ENCODE measurements at places on chromosomes 5 and 9.
A peak's percentile ranks its signal among the peaks of the same experiment; 100 is the strongest.

DNA sequence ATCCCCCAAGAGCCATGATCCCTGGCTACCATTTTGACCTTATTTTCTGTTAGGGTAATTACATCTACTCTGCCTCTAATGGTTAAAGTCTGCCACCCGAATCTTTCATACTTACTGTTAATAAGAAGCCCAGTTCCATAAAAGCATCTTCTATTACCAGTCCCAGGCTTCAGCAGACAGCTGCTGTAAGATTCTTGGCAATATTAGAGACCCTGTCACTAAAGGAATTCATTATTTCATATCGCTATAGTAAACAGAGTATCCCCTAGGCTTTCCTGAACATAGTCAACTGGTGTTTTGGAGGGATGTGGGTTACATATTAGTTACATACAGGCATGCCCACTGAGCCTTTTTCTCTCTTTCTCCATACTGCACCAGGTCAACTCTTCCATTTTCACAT, 608.7 kb upstream of the SEMA6A start:
- no peak for DNase-seq

GRCh38 chr5:180915924-180916323, 17.0 kb downstream of the BTNL8 start:
- DNase-seq, result no peak

DNA sequence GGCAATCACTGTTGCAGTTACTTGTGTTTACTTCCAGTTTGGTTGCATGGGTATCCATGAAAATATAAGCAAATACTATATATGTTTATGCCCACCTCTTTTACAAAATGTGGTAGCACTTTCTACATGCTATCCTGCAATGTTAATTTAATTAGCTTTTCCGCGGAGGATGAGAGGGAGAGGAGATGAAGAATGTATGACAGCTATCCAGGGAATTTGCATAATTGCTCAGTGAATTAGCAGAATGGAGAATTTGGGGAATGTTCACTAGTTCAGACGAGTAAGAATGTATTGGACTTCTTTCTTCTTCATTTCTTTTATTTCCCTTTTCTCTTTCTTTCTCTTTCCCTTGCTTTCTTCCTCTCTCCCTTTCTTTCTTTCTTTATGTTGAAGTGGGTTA, 140.7 kb upstream of the SLC28A3 start:
- DNase-seq, result no peak

DNA sequence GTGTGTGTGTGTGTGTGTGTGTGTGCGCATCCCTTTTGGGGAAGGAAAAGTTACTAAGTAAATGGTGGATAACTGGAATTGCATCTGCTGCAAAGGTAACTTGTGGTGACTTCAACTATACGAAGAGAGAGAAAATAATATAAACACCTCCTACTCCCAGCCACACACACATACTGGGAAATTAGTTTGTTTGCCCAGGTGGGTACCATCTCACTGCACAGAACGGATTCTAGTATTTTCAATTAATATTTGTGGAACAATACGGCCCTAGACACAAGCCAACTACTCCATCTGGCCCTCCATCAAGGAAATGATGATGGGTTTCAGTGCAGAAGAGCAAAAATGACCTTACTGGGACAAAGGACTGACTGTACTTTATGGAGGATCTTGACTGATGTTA, 32.2 kb upstream of the TXN start:
- no peak for DNase-seq

GRCh38 chr9:77435688-77436087, 212.4 kb downstream of the GNA14 start:
- no peak for DNase-seq

DNA sequence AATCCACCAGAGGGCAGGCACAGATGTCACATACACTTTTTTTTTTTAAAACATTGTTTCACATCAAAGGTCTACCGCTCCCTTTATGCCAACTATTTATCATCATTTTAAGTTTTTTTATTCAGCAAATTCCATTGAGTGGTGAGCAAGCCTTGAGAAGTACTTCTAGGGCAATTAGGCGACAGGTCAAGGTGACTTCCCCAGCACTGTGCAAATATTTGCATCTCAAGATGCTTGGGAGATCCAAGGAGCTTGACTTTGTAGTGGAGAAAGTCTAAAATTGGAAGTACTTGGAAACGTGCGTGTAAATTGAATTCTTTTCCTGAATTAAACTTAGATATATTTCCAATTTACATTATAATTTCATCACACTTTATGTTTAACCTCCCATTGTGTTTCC, 211.1 kb downstream of the ICE1 start:
- DNase-seq, result no peak

DNA sequence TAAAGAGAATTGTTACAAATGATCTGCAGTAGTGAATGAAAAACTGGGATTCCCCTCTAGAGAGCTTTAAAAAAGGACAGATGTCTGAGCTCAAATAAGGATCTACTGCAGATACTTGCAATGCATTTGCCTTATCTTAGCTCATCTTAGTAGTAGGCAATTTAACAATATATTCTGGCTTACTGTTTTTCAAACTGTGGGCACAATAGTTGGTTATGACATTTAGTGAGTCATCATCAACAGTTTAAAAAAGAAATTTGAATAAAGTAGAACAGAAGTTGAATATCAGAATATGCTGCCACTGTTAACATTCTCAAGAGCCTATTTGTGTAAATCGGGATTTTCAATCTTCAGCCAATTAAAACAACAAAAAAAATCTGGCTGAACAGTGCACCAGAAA, 6.7 kb upstream of the CAST start:
- DNase-seq, result no peak

DNA sequence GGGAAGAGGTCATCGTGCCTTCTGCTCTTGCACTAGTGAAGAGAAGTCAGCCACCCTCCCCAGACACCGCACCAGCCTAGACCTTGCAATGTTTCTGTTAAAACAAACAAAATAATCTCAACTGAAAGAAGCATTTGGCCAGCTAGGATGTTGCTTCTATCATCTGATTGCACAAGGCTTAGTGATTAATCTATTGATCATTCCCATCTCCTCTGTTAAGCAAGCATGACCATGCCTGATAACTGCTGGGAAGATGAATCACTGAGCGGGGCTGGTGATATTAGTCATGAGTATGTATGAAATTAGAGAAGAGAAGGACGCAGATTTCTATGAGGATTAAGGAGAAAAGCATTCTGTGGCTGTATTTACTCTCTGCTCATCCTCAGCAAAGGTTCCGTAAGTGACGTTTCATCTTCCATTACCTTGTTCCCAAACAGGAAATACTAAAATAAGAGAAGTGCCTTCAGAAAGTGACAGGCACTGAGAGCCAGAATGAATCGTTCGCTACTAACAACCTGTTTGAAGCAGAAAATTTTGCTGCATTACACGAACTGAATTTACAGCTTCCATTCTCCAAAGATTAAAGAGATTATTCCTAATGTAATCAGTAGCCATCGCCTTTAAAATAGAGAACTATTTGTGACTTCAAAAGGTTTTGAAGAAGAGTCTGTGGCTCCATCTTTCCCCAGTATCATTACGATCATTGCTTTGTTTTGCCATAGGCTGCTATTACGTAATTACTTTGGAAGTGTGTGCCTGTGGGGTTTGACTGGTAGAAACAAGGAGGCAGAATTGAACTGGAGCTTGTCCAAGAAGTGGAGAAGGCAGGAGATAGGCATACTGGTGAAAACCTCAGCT, 219.1 kb downstream of the MED10 start:
- peak; percentile 60 for DNase-seq

DNA sequence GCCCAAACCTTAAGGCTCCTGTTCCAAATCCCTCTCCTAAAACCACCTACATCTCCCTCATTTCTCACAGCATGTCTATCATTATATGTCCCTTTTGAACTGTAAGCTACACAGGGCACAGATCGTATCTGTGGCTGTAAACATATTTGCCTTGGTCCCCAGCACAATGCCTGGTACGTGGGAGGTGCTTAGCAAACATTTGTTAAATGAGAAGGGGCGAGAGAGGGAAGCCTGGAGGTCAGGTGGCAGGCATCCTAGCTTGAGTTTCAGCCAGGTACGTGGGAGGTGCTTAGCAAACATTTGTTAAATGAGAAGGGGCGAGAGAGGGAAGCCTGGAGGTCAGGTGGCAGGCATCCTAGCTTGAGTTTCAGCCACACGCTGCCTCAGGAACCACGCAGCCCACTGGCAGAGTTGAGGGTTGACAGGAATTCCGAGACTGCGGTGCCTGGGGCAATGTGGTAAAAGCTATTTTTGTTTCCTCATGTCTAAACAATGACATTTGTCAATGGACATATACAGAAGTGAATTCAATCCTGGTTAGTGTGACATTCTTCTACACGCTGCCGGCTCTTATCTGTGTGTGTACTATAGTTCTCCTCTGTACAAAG, 113.6 kb downstream of the EFNA5 start:
- no peak for DNase-seq

DNA sequence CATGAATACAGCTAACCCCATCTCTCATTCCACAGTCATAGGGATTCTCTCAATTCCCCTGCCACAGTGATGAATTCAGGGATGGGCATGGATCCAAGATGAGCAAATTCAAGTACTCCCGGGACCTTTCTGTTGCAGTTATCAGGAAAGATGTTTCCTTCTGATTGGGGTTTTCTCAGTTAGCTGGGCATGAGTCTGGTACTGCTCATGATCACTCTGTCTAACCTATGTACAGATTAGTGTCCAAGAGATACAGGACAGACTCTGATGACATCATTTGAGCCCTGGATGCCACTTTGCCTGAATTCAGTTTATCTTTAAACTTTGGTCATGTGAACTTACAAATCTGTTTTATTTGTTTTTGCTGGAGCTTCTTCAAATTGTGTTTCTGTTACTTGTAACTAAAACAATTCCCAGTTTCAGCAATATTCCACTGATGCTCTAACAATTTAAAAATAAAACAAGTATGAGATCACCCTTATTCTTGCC, 257.7 kb upstream of the KLF9 start:
- DNase-seq, result peak; percentile 28

DNA sequence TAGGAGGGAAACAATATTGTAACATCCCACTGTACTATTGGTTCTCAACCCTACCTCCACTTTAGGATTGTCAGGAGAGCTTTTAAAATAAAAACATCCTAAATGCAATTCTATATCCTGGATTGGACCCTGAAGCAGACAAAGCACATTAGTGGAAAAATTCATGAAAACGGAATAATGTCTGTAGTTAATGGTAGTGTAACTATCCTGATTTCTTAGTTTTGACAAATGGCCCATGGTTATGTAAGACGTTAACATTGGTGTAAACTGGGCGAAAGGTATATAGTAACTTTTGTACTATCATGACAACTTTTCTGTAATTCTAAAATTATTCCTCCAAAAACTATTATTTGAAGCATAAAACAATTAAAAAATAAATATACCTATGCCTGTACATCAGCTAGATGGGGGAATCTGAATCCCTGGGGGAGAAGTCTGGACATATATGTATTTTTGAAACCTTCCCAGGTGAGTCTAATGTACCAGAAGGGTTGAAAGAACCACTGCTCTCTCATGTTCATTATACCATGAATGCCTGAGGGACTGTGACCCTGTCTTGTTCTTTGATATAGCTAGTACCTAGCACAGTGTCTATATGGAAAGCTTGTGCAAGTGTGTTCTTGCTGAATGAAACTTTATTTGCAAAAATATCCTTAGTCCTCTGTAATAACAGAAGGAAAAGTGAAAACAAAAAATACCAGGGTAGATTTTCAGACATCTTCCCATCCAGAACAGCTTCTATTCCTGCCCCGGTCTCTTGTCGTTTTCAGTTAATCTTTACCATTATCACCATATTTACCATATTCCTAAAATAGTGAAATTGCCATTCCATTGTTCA, 3.4 kb upstream of the TRMO start:
- no peak for DNase-seq

GRCh38 chr5:147670815-147671214, 111.7 kb downstream of the JAKMIP2 start:
- DNase-seq, result no peak

DNA sequence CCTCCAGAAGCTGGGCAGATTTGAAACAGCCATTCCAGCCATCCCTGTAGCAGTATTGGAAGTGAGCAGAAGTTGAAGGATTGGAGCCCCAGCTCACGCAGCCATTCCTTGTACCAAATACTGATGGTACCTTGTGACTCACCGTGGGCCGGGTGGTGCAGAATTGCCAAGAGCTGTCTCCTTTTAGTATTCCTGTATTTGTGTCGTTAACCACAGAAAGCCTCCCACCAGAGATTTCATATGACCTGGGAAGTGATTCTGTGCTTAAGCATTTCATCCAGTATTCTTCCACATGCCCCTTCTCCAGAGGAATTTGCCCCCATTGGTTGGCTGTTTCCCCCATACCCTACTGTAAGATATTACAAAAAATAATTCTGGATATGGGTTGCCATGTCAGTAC, 17.7 kb upstream of the TLX3 start:
- DNase-seq, result no peak

DNA sequence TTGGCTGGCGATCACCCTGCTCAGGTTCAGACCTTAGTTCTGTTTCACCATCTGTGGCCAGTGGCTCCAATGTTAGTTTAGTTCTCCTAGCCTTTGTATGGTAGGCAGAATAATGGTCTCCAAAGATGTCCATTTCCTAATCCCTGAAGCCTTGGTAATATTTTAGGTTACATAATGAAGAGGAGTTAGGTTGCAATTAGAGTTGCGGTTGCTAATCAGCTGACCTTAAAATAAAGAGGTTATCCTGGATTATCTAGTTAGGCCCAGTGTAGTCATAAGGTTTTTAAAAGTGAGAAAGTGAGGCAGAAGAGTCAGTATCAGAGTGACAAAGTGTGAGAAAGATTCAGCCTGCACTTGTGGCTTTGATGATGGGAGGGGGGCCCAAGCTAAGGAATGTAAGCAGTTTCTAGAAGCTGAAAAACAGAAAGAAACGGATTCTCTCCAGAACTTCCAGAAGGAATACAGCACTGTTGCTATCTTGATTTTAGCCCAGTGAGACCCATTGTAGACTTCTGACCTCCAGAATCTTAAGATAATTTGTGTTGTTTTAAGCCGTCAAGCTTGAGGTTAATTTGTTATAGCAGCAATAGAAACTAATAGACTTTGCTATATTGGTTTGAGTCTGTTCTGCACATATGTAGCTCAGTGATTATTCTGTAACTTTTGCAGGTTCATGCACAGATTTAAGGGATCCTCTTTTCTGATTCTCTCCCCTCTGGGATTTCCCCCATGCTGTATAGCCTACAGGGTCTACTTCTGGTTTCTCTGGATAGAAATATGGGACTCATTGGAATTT, 21.6 kb downstream of the LNPEP start:
- no peak for DNase-seq

GRCh38 chr5:93078082-93079038, 502.7 kb downstream of the NR2F1-AS1 start:
- DNase-seq, result no peak

DNA sequence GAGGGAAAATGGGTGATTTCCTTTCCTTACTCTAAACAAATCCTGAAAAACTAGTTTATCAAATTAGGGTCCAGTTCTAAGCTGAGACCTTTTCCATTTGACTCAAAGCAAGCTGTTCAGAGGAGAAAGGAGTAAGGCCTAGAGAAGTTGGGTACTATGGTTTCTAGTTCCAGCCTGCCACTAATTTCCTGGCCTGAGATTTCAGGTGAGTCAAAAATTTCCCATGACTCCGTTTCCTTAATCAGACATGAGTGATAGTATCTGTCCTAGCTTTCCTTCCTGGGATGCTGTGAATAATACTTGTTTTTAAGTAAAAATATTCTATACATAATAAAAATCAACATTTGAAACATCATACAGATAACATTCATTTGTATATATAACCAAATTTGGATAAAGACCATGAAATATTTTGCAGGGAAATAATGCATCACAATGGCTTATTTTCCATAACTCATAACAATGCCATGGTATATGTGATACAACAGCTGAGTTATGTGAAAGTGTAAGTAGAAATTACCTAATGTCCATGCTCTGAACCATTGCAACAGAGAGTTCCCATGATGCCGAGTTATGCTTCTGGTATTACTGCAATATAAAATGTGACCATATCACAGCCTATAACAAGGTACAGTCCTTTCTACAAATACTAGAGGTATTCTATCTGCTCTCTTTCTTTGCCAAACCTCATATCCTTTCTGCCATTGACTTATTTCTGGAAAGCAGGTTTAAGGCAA, 142.7 kb downstream of the MLLT3 start:
- DNase-seq, result no peak
